ENCODE measurements at places on chromosomes 13 and 19.

DNA sequence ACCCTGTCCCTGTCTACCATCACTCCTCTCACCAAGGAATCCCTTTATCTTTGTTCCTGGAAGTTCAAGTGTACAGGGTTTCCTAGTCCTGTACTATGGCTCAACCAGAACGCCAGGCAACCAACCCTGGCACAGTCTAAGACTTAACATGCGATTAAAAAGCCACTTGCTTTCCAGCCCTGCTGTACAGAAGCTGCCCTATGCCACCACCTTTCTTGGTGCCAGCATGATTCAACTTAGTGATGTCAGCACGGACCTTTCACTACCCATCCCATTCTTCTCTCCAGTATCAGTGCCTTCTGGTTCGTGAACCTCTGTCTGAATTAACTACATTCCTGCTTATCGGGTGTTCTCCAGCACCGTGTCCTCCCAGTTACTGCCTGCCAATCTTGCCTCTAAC lies 151.1 kb downstream of the KLF12 start:
- H3K27me3 ChIP-seq = no peaks in the 10 kb centered on the region
- H3K4me3 ChIP-seq = no peak overlapping the region
- peaks cover 7% of the 10 kb centered on the region for H3K4me1 ChIP-seq
- no peak overlapping the region for H3K27ac ChIP-seq

- no peak overlapping the region for H3K27ac ChIP-seq
- H3K27me3 ChIP-seq = peaks cover 13% of the 10 kb centered on the region
- peaks cover 38% of the 10 kb centered on the region for H3K4me1 ChIP-seq
- no peaks in the 10 kb centered on the region for H3K36me3 ChIP-seq
Observed at GRCh38 chr13:53237696-53238095, 209.1 kb downstream of the OLFM4 start.

DNA sequence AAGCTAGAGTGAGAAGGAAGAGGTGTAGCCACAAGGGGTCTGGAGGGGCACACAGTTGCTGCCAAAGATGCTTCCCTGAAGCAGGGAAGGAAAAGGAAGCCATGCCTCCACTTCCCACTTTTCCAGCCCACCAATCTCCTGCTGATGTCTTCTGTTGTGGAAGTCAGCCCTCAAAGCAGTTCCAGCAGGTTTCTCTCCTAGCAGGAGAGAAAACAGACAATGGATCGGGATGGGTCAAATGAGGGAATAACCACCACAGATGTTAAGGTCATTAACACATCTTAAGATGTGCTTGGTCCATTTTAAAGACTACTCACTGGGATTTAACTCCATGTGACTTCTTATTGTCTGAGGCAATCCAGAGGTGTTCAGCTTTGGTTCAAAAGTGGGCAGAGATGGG lies 284.1 kb upstream of the SOX21 start:
- DNase-seq = no peak
- H3K27me3 ChIP-seq = peaks cover 7% of the 10 kb centered on the region
- H3K36me3 ChIP-seq = no peaks in the 10 kb centered on the region

DNA sequence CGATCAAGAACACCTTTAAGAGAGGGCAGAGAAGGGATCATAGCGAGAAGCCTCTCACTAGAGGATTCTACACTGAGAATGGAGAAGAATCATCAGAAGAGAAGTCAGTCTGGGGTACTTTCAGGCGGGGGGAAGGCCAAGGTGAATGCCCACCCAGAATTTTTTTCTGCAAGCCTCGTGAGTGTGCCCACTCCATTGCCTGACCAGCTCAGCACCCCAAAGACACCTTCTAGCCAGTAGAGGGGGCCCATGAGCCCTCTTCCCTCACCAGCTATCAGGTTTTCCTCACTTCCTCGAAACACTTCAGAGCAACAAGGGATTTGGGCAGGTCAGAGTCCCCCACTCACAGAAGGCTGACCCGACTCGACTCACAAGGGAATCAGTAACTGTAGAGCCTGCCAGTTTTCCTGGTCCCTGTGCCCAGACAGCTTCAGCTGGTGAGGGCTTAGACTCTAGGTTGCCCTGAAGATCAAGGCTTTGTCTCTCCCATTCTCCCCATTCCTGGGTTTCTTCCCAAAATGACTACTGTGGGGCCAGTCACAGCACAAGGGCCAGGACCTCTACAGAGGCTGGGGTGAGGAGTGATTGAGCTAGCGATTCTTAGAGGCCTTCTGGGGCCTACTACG lies 18.4 kb downstream of the NLRP13 start:
- no peaks in the 10 kb centered on the region for H3K27me3 ChIP-seq
- no peak overlapping the region for H3K27ac ChIP-seq
- DNase-seq = no peak

- H3K4me1 ChIP-seq = peaks cover 4% of the 10 kb centered on the region
- H3K27ac ChIP-seq = no peak overlapping the region
- DNase-seq = no peak
- H3K4me3 ChIP-seq = peak overlapping the region; percentile 61
- H3K36me3 ChIP-seq = no peaks in the 10 kb centered on the region
Observed at GRCh38 chr13:101916775-101917474, 464.4 kb downstream of the ITGBL1 start.
